ENCODE measurements at places on chromosomes 16 and 17. TPM values are rescaled to one million over a fixed set of nuclear protein-coding genes. Genes with fewer than 3 reads are reported as not detected.
A peak's percentile ranks its signal among the peaks of the same experiment; 100 is the strongest.

PRR29 gene
- not detected for total RNA-seq

- no peaks in the 10 kb centered on the region for H3K36me3 ChIP-seq
- DNase-seq = no peak
- H3K4me1 ChIP-seq = no peaks in the 10 kb centered on the region
- no peak overlapping the region for H3K27ac ChIP-seq
Observed at GRCh38 chr17:57459286-57459915, 203.1 kb downstream of the MSI2 start.

DNA sequence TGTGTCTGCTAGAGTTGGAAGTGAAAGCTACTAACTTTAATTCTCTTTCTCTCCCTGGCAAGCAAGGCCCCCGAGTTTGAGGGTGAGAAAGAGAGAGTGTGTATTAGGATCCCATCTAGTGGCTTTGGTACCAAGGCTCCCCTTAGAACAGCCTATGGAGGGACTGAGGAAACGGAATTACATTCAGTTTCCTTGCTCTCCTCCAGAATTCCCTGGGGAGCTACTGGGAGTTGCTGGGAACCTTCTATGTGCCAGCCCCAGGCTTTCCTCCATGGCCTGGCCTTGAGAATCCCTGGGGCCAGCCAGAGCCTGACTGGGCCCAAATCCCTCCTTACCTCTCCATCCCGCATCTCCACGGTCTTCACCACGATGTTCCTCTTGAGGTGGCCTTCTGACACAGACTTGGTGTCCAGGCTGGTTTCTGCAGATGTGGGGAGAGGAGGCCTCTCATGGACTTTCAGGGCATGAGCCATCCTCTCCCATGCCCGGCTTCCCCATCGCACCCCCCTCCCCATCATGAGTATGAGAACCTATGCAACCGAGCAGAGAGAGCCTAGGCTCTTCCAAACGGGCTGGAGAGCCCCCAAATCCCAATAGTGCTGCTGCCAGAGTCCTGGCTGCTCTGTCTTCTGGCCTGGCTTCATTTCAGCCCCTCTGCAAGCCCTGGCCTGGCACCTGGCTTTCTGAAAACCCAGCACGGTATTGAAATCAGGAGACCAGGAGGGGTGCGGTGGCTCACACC lies 7.4 kb downstream of the GFAP start:
- H3K27ac ChIP-seq = no peak overlapping the region
- no peaks in the 10 kb centered on the region for H3K36me3 ChIP-seq
- peaks cover 16% of the 10 kb centered on the region for H3K4me1 ChIP-seq
- no peak overlapping the region for H3K4me3 ChIP-seq
- H3K27me3 ChIP-seq = no peaks in the 10 kb centered on the region
- no peak for DNase-seq

GRCh38 chr17:58120195-58120822 lies 27.9 kb upstream of the OR4D1 start:
- no peaks in the 10 kb centered on the region for H3K36me3 ChIP-seq
- no peak overlapping the region for H3K27ac ChIP-seq
- peak; percentile 39 for DNase-seq

- H3K4me3 ChIP-seq = no peak overlapping the region
- no peak for DNase-seq
- H3K36me3 ChIP-seq = no peaks in the 10 kb centered on the region
- no peak overlapping the region for H3K27ac ChIP-seq
Observed at GRCh38 chr16:89371968-89372634, 118.3 kb downstream of the ANKRD11 start.

DNA sequence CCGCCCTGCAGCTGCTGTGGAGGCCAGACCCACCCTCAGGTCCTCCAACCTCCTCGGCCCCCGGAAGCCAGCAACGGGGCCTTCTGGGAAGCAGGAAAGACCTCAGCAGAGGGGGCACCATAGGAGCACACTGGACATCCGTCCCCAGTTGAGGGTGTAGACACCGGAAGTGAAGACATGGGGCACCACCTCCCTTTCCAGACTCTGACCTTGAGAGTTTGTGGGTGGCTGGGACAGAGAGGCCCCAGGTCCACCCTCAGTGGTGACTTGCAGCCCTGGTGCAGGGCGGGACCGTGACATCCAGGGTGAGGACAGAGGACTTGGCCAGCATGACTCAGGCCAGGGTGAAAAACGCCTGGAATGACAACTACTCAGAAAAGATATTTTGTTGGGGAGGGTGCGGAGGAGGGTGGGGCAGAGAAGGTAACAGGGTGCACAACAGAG lies 19.9 kb downstream of the CEP295NL start:
- no peak overlapping the region for H3K4me3 ChIP-seq
- H3K4me1 ChIP-seq = peaks cover 16% of the 10 kb centered on the region
- no peak for DNase-seq
- H3K27me3 ChIP-seq = no peaks in the 10 kb centered on the region
- peak overlapping the region; percentile 88 for H3K27ac ChIP-seq

GRCh38 chr17:66789961-66790437 lies 44.9 kb upstream of the CACNG5 start:
- no peaks in the 10 kb centered on the region for H3K27me3 ChIP-seq
- peaks cover 41% of the 10 kb centered on the region for H3K36me3 ChIP-seq
- no peaks in the 10 kb centered on the region for H3K4me1 ChIP-seq
- no peak overlapping the region for H3K4me3 ChIP-seq
- DNase-seq = no peak

- H3K4me1 ChIP-seq = peaks cover 10% of the 10 kb centered on the region
- H3K27ac ChIP-seq = no peak overlapping the region
- no peaks in the 10 kb centered on the region for H3K36me3 ChIP-seq
- no peak overlapping the region for H3K4me3 ChIP-seq
- no peaks in the 10 kb centered on the region for H3K27me3 ChIP-seq
Observed at GRCh38 chr16:84916178-84916577, 95.2 kb downstream of the ZDHHC7 start.

- H3K27ac ChIP-seq = no peak overlapping the region
- no peaks in the 10 kb centered on the region for H3K36me3 ChIP-seq
- no peak overlapping the region for H3K4me3 ChIP-seq
- no peak for DNase-seq
- H3K27me3 ChIP-seq = peaks cover 2% of the 10 kb centered on the region
- no peaks in the 10 kb centered on the region for H3K4me1 ChIP-seq
Observed at GRCh38 chr16:55019419-55020131, 88.9 kb downstream of the IRX5 start.

Data from liver (tissue), 10 donors.